ENCODE measurements at places on chromosomes 3 and 15.
A peak's percentile ranks its signal among the peaks of the same experiment; 100 is the strongest.

DNA sequence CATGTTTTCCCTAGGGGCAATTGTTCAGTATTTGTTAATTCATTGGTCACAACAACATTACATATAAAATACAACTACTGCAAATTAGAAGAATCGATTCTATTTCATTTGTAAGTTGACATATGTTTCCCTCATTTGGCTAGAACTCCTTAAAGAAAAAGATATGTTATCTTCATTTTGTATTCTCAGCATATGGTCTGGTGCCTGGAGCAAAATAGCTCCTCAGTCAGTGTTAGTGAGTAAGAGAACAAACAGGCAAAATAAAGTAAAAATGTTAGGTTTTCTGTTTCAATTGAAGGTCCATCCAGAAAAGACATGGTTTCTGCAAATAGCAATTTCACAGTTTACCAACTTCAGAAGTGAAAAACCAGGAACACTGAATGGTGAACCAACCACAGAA, 1343.1 kb downstream of the ROBO1 start:
- no peak for DNase-seq

GRCh38 chr3:78091478-78092119, 1051.7 kb downstream of the ROBO2 start:
- no peak for DNase-seq

GRCh38 chr3:44885618-44886017, 11.2 kb downstream of the TGM4 start:
- no peak for DNase-seq

DNA sequence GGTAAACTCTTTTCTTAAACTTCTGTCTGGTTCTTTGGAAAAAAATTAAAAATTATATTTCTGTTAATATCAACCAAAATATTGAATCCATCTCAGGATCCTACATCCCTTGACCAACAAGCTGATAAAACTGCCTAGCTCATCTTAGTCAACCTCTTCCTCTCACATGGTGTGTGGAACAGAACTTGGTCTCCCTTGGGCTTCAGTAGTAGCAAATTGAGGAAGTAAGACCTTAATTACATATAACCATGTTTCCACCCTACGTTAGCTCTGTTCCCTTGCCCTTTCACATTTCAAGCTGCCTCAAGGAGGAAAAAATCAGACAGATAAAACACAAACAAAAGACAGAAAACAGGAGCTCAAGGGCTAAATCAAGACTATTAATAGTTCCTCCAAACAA, 116.4 kb downstream of the GREM1 start:
- peak; percentile 52 for DNase-seq

DNA sequence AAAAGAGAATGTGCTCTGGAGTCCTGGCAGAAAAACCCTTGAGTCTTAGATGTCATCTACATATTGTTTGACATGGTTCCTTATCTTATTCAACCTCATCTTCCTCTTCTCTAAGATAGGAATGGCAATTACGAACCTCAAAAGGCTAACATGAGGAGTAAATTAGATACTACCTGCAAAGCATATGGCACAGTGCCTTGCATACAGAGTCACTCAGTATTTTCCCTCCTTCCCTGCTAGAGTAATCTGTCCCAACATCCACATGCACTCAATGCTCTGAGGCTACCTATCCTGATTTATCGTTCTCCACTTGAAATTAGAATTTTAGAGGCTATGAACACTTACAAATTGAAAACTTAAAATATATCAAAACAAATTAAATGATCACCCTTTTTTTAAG, 386.7 kb downstream of the RSL24D1 start:
- peak; percentile 25 for DNase-seq

DNA sequence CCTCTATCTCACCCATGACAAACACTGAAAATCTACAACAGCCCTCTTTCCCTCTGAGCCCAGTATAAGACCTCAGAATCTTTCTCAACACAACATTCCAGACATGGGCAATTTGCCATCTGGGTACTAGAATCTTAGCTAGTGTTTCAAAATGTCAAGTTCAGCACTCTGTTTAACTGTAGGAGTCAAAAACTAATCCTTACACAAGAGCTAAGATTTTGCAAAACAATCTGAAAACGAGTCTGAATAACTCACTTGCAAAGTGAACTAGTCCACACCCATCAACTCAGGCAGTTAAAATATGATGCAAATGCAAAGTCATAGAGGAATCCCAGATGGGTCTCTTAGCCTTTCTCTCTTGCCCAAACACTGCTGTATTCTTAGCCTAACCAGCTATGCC, 67.8 kb downstream of the GPR176 start:
- no peak for DNase-seq

DNA sequence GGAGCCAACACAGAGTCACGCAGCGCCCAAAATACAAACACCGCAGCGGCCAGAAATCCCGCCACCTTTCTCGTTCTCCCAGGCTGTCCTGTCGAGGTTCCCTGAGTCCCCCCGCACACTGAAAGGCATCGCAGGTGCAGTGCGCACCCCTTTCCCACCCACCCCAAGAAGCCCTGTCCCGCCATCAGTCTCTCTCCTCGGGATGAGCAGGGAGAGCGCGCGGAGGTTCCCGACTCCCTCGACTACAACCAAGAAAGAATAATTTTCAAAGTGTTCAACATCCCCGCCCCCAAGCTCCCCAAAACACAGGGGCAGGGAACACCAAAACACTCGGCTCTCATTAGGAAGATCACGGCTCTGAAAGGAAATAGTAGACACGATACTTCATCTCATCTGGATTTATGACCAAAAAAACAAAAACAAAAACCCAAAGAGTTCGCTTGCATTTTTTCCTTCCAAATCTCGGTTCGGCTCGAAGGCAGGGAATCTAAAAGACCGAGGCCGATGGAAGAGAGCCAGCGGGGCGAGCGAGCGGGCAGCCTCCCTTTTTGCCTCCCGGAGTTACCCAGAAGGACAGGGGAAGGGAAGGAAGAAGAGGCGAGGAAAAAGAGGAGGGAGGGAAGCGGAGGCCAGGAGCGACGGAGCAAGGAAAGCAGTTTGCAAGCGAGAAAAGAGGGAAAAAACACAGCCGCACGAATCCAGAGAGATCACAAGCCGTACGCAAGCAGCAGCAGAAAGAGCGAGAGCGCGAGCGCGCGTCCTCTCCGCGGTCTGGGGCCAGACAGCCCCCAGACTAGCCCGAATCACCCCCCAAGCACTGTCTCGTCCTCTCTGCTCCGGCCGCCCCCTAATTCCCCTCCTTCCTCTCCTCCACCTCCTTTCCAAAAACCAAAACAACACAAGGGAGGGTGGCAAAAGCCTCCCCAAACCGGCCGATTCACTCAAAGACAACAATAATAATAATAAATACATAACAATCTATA, 808 bp downstream of the BCL6 start:
- DNase-seq = peak; percentile 68

- no peak for DNase-seq
These were observed 26.4 kb downstream of the SLC9A9 start for GRCh38 chr3:143821862-143822261.

GRCh38 chr3:46593274-46593862, 19.0 kb upstream of the FAM240A start:
- no peak for DNase-seq
